Transverse colon (tissue), 4 donors: ENCODE measurements at places on chromosomes 4 and X. TPM values are rescaled to one million over a fixed set of nuclear protein-coding genes. Genes with fewer than 3 reads are reported as not detected.

The TIGD2 gene
- total RNA-seq = 6.6 TPM

The RAB39B gene
- 0.41 TPM for total RNA-seq

The MAGEA4 gene
- total RNA-seq = not detected

The PRRG3 gene
- 3.2 TPM for total RNA-seq

The GAGE12J gene
- total RNA-seq = not detected

The CXCL10 gene
- total RNA-seq = not detected

The CXCL11 gene
- total RNA-seq = not detected

The RPA4 gene
- 3.0 TPM for total RNA-seq

The MAP7D2 gene
- 4.4 TPM for total RNA-seq

The PRKG2 gene
- total RNA-seq = 9.0 TPM

The HCFC1 gene
- total RNA-seq = 59.1 TPM

The NPNT gene
- total RNA-seq = 25.2 TPM

The RAP2C gene
- 7.0 TPM for total RNA-seq

The SSX4B gene
- total RNA-seq = not detected

The IL1RAPL1 gene
- 0.20 TPM for total RNA-seq

The ANKRD17 gene
- 70.3 TPM for total RNA-seq
